ENCODE measurements at places on chromosomes 3 and 15.

DNA sequence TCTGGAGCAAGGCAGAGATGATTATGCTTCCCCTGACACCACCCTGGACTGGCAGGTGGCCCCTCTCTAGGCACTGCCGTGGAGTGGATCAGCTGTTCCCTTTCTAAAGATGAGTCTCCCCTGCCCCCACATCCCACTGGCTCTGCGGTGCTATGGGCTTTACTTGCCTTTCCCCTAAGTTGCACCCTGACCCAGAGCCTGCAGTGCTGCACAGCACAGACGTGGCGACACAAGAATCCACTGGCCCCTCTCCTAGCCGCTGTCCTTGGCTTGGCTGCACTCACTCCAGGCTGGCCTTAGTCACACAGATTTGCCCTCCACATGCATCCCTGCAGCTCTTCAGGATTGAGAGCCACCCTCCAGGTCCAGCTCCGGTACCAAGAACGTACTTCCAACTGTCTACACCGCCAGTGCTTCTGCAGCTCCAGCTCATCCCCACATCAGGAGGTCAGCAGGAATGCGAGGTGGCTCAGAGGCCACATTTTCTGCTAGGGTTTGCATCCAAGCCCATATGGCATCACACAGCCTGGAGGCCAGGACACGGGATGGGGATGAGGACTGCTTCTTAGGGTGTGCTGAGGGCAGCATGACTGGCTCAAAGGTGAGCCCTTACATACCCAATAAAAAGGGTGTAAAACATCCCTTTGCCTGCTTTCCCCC is 82.4 kb upstream of the RASGRF1 start:
- DNase-seq: no peak

DNA sequence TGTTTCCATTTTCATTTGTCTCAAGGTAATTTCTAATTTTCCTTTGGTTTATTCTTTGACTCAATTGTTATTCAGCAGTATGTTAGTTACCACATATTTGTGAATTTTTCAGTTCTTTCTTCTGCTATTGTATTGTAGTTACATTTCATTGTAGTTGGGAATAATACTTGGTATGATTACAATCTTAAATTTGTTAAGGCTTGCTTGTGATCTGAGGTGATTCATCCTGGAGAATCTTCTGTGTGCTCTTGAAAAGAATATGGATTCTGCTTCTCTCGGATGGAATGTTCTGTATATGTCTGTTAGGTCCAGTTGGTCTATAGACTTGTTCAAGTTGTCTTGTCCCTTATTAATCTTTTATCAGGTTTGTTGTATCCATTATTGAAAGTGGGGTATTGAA is 63.4 kb upstream of the VEPH1 start:
- DNase-seq: no peak

GRCh38 chr3:21054064-21054463 is 696.9 kb downstream of the ZNF385D start:
- no peak for DNase-seq

GRCh38 chr3:481680-482079 is 285.1 kb downstream of the CHL1 start:
- DNase-seq: no peak

- no peak for DNase-seq
Measured at GRCh38 chr3:115251509-115251908, 104.4 kb upstream of the ZBTB20 start.

GRCh38 chr15:68210821-68211655 is 5.9 kb upstream of the CALML4 start:
- peak; percentile 41 for DNase-seq

GRCh38 chr3:81744366-81744765 is 17.1 kb downstream of the GBE1 start:
- DNase-seq: no peak

DNA sequence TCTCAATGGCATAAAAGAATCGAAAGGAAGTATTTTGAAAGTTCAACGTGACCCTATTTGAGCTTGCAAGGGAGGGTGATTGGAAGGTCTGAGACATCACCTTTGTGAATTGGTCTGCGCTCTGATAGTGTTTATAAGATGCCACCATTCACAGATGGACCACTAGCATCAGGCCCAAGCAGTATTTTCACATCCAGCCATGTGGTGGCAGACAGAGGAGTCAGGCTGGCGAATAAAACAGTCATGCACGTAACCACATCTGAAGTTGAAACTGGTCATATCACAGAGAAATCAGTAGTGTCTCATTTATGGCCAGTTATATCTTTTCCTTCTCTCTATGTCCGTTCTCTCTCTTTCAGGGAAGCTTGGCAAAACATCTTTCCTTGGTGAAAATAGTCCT is 170.1 kb upstream of the ONECUT1 start:
- DNase-seq: no peak

- DNase-seq: no peak
Measured at GRCh38 chr15:64536244-64536836, 76.0 kb downstream of the ZNF609 start.

DNA sequence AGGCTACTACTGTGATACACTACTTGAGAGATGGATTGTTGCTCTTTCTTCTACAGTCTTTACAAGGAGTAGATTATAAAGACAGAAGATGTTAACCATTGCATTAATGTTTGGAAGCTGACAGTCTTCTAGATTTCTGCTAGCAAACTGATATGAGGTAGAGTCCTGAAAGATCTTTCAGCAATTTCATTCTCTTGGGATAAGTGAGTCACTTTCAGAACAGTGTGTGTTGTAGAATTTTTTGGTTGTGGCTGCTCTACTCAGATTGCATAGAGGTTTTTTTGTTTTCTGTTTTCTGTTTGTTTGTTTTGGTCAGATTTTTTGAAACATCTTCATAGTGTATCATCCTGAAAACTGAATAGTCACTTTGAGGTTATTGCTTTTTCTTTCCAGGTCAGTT is 17.1 kb downstream of the TNFSF10 start:
- no peak for DNase-seq

DNA sequence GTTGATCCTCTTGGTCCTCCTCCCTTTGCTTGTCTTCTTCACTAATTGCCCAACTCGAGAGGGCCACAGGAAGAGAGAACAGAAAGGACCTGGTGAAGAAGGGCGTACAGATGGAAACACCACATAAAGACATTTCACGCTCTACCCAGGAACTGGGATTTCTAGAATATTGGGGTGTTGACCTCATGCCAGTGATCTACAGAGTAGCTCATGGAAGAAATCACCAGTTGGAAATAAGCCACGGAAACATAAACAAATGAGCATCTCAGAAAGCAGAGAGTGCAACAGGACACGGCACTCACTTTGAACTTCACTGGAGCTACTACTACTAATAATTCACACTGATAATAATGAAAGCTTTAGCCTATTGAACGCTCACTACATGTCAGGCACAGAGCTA is 84.6 kb upstream of the ARHGEF3 start:
- no peak for DNase-seq
